Adipocyte (in vitro differentiated cells): ENCODE measurements at places on chromosomes 2 and 18.

GRCh38 chr2:101151859-101152271, 683 bp upstream of the TBC1D8 start:
- DNase-seq = peak; percentile 39

- peak; percentile 60 for DNase-seq
These were observed 35.5 kb downstream of the EFEMP1 start for GRCh38 chr2:55887901-55888624.

GRCh38 chr2:143901185-143901842, 618.6 kb downstream of the ZEB2 start:
- DNase-seq = peak; percentile 70

- DNase-seq = no peak
These were observed 27.5 kb upstream of the LDLRAD4 start for GRCh38 chr18:13191031-13191430.

GRCh38 chr2:239249048-239249447, 151.8 kb downstream of the HDAC4 start:
- DNase-seq = no peak

DNA sequence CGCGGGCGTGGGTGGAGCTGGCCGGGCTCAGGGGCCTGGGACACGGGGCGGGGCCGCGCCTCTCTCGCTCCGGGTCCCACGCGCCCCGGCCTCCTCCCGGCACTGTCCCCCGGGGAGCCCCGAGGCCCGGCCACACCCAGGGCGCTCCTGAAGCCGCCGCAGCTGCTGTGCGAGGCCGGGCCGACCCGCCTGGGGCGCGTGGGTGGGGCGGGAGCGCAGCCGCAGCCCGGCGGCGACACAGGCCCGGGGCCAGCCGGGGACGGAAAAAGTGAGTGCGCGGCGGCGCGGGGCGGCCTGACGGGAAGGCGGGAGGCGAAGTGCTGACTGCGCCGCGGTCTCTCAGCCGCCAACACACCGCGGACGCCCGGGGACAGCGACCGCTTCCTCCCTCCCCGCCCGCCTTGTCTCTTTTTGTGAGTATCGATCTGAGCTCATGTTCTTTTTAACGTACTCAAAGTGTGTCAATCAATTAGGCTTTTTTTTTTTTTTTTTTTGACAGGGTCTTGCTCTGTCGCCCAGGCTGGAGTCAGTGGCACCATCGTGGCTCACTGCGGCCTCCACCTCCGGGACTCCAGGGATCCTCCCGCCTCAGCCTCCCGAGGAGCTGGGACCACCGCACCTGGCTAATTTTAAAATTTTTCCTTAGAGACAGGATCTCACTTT, 14.5 kb downstream of the PDCD1 start:
- peak; percentile 93 for DNase-seq

DNA sequence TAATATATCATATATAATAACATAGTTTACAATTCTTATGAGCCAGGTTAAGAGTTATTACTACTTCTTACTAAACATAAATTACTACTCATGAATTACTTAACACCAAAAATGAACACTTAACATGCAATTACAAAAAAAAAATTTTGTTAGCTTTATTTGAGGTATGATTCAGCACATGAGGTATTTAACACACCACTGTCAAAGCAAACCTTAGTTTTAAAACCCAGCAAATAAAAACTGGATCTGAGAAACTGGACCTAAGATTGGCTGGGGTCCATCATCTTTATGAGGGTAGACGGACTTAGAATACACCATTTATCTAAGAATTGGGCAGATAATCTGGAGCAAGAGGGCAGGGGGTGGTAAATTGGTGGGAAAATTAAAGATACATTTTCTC, 81.8 kb upstream of the CREB1 start:
- no peak for DNase-seq

DNA sequence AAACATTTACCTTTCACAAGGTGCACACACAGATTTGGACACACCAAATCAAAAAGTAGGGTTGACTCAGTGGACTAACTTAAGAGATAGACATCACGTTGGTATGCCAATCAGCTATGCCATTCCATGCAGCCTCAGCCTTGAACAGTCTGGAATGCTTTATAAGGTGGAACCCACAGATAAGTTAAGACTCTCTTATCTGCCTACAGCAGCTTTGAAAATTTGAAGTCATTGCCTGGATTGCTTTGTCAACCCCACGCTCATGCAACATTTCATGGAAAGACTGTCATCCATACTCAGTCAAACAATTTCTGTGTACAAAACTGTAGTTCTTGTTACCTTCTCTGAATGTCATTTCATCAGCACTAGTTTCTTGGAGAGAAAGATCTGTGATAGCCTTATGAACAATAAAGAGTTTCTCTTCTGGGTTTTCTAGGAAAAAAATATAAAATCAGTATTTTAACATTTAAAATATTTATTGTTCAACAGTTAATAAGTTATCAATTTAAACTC, 1.2 kb downstream of the ERMN start:
- no peak for DNase-seq

GRCh38 chr2:18792226-18792629, 202.9 kb upstream of the NT5C1B start:
- DNase-seq = peak; percentile 19

DNA sequence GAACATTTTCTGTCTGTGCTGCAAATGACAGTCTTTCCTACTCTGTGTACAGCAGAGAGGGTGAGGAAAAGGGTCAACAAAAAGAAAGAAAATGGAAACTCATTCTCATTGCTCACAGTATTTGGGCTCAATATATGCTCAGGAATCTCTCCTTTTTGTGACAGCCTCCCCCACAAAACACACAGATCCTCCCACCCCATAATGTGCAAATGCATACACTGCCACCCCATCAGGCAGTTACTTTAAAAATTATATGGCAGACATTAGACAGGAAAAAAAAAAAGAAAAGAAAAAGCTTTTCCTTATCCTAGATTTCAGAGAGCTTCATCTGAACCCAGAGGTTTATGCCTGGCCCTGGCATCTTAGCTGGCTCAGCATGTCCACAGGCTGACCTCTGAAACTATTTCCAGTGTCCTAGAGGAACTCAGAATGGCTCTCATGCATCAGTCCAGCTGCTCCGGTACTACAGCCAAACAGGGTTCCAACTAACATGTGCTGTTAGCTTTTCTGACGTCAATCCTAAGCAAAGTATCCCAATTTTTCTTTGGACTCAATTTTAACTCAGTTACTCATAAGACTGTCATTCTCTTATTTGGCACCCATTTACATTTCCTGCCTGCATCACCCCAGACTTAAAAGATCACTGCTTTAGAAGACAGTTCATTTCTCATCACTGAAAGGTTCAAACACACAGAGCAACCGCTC, 105.9 kb downstream of the RBMS1 start:
- DNase-seq = peak; percentile 92

GRCh38 chr2:99928470-99929053, 213.8 kb downstream of the AFF3 start:
- no peak for DNase-seq

DNA sequence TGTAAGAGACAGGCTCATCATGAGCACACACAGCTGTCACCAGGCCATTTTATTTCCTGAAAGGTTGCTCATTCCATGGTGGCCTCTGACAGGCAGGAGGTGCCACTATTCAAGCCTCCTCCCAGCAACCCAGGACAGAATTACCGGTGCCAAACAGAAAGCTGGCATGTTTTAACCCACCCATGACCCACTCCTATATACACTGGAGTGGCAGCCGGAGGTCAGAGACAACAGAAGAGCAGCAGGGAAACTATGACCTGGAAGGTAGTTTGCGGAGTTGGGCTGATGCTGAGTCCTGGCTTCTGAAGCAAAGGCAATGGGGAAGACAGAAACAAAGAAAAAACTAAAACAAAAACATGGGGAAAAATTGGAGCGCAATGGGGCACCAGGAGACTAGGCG, 2.3 kb downstream of the RFTN2 start:
- DNase-seq = no peak

- no peak for DNase-seq
These were observed 222.2 kb downstream of the MYCN start for GRCh38 chr2:16162491-16163040.

DNA sequence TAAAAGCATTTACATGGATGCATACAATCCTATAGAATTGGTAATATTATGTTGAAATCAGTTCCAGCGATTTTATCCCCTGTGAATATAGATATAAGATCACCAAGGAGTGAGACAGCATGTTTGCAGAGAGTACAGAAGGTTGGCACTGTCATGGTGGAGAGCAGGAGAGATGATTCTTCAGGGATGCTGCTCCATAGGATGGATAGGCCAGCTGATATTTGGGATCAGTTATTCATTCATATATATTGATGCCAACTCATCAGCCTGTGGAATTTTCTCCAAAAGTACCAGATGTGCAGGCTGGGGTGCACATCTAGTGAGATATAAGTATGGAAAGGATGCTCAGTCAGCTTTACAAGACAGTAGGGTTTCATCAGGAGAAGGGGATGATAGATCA, 139.9 kb downstream of the IKZF2 start:
- no peak for DNase-seq

DNA sequence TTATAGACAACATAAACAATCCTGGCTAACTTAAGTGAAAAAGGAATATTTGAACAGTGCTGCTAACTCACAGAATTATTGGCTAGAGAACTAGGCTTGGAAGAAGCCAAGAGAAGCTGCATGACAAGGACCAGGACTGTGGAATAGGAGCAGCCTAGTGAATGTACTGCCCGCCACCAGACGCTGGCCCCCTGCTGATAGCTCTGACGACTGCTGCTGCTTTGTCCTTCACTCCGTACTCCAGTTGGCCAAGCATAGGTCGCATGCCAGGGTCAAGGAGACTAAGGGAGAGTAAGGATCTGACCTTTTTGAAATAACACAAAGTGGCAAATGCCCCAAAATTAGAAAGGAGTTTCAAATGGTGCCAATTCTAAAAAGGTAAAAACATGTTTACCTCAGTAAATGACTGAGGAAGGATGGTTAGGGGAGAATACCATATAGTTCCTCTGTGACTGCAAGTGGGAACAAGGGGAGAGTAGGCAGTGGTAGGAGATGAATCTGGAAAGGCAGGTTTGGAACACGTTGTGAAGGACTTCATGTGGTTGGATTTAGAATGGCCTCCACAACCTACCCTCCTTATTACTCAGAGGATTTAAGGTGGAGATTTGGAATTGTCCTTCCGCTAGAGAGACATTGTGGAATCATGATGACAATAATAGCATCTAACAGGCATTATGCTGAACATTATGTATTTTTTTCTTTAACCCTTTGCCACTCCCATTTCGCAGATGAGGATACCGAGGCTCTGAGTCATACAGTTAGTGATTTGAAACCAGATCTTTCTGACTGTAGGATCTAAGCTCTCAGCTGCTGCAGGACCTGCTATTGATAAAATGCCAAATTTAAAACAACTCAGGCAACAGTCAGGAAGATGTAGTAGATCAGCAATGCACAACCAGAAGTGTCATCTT, 19.5 kb downstream of the STRADB start:
- DNase-seq = peak; percentile 38

GRCh38 chr2:104945866-104946265, 92.0 kb downstream of the POU3F3 start:
- no peak for DNase-seq

GRCh38 chr2:238005528-238005927, 38.7 kb downstream of the UBE2F start:
- DNase-seq = no peak

DNA sequence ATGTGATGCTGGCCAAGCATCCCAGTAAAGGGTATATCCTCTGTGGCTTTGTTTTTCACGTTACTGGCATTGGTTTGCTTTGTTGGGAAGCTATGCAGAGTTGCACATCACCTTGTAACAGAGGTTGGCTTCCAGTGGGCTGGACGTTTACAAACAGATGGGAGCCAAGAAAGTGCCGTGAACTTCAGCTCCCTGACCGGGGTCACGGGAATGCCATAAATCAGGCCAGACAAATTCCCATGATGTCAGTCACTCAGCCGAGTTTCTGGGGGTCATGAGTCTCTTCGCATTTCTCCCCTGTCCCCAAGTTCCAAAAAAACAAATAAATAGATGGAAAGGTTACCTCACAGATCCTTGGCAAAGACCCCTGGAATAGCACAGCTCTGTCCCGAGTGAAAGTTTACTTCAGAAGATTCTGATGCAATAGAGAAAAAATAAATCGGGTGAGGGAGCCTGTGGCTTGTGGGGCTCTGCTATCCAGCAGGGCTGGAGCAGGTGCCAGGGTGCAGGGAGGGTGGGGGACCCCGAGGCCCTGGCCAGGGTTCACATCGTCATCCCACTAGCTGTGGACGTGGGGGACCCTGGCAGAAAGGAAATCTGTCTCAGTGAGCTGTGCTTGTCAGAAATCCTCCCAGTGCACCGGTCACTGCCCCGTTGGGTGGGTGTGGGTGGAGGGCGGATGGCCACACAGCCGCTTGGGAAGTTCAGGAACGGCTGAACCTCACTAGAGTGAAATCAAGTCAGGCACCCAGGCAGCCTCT, 27.8 kb downstream of the TWIST2 start:
- no peak for DNase-seq

- DNase-seq = no peak
These were observed 84.1 kb downstream of the TMEM237 start for GRCh38 chr2:201559067-201559710.

DNA sequence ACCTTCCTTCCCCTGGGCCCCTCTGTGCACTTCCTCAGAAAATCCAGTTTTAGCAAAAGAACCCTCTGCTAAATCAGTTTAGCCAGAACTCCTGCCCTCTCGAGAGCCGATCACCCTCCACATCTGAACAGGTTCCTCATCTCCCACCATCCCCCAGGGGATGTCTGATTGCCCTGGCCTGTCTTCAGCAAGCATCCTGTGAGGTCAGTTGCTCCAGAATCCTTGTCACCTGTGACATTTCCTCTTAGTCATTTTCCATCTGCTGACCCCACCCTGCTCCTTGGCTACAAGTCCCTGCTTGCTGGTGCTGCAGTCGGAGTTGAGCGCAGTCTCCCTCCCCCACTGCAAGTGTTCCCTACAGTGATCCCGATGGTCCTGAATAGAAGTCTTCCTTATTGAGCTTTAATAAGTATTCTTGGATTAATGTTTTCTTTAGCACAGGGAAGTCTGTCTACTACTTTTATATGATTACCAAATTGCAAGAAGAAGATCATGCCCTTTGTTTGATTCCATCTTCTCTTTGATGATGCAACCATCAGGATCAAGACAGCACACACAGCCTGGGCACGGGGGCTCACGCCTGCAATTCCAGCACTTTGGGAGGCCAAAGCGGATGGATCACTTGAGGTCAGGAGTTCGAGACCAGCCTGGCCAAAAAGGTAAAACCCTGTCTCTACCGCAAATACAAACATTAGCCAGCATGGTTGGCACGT, 30.9 kb upstream of the UBE2F start:
- no peak for DNase-seq
